Right cardiac atrium (tissue), 5 donors: ENCODE measurements at places on chromosomes 4 and X. TPM values are rescaled to one million over a fixed set of nuclear protein-coding genes. Genes with fewer than 3 reads are reported as not detected.

Gene MID1
- 21.0 TPM for total RNA-seq

Gene MAB21L2
- 2.0 TPM for total RNA-seq

DNA sequence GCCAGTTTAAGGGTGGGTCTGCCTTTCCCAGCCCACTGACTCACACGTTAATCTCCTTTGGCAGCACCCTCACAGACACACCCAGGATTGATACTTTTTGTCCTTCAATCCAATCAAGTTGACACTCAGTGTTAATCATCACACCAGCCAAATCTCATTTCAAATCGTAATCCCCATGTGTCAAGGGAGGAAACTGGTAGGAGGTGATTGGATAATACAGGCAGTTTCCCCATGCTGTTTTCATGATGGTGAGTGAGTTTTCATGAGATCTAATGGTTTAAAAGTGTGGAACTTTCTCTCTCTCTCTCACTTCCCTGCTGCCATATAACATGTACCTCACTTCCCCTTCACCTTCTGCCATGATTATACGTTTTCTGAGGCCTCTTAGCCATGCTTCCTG is 647.2 kb upstream of the FRG1 start:
- DNase-seq: no peak

Gene IL2RG
- total RNA-seq: 3.5 TPM

Gene TENM3
- total RNA-seq: 6.4 TPM

Gene F8A3
- total RNA-seq: 8.0 TPM

- DNase-seq: no peak
Observed at GRCh38 chr4:165208221-165208652, 876 bp downstream of the KLHL2 start.

- no peak for DNase-seq
Observed at GRCh38 chr4:2595952-2596552, 59.6 kb downstream of the FAM193A start.

Gene WAS
- 3.0 TPM for total RNA-seq

Gene AFF2
- 1.3 TPM for total RNA-seq

Gene TRMT44
- 10.2 TPM for total RNA-seq

DNA sequence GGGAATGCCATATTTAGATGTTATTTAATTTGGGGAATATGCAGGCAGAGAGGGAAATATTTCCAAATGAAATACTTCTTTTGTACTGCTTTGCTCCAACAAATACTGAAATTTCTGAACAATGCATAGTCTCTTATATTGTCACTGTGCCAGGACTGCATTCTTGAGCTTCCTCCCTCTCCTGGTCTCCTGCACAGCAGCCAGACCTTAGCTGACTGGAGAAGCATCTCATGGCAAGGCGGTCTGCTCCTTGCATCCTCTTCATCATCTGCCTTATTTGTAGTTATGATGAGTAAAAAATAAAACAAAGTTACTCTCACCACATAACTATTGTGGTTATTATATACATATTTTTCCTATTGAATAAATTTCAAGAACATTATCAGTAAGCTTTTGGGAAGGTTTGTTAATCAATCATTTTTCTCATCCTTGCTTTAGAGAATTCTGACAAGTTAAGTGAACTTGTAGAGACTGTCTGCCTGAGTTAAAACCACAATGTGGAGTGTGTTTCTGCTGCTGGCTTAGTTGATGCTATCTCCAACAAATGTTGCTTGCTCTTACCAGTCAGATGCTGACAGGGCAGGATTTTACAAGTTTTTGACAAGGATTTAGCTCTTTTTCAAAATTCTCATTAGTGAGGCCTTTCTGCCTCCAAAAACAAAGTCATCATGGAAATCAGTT is 153.6 kb downstream of the SOWAHB start:
- DNase-seq: no peak

DNA sequence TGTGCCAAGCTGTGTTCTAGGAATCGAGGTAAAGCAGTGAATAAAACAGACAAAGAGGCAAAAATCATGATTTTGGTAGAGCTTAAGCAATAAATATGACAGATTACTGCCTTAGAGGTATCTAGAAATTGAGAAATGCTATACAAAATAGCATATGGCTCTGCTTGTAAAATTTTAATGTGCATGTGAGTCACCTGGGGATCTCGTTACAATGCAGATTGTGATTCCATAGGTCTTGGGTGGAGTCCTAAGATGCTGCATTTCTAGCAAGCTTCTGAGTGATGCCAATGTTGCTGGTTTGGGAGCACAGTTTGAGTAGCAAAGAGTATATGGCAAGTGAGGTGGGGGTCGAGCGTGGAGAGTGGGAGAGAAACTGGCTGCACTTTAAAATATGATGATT is 697.3 kb upstream of the MAGEB2 start:
- no peak for DNase-seq

Gene SPIN3
- 6.0 TPM for total RNA-seq

DNA sequence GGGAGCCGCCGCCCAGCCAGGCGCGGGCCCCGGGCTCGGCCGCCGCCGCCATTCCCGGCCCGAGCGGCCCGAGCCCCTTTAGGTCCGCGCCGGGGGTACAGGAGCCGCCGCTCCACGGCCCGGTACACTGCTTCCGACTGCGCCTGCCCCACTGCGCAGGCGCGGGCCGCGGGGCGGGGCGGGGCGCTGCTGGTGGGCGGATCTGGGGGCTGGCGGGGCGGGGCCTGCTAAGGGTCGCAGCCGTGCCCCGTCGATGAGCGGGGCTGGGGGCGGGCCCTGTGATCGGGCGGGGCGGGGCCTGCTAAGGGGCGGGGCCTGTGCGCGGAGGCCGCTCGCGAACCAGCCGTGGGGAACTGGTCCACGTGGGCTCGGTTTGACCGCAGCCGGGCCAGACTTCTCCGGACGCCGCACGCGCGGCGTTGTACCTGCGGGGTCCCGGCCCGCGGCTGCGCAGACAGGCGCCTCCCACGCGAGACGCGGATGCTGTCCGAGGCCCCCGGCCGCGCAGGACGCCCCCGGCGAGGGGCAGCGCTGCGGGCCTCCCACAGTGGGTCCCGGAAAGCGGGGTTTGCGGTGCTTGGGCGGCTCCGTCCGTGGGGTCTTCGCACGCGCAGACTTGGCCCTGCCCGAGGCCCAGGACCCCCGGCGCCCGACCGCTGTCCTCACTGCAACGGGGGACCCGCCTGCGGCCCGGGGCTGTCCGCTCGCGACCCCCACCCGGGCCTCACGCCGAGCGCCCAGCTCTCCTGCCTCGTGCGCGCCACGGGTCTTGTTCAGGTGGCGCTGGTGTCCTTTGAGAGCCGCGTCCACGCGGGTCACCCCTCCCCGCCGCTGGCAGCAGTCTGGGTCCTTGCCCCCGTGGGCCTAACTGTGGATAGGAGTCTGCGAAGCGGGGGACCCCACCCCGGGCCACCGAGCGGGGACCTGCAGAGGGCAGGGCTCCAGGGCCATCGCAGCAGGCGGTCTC is at the start of gene DGKQ:
Gene DGKQ (minus strand): TSS at position 139 of the 967 bp plus-strand sequence. CDS start 87 bp downstream, at position 52.
- DNase-seq: peak; percentile 96

Gene ASB9
- 1.6 TPM for total RNA-seq

Gene VEGFD
- total RNA-seq: 1.1 TPM

GRCh38 chr4:133808151-133808550 is 393.4 kb downstream of the PABPC4L start:
- DNase-seq: no peak

Gene HSFX3
- not detected for total RNA-seq

- no peak for DNase-seq
Observed at GRCh38 chr4:31370866-31371465, 650.8 kb downstream of the PCDH7 start.

DNA sequence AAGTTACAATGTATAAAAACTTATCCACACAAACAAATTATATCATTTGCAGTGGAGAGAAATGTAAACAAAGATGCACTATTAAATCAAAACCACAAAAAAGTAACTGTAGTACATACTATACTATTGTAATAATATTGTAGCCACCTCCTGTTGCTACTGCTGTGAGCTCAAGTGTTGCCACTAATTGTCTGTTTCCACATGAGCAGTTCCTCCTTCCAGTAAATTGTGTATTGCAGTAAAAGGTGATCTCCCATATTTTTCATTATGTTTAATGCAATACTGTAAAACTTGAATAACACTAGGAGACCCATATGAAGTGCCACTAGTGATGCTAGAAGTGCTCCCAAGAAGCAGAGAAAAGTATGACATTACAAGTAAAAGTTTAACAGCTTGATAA is 11.7 kb downstream of the LIN54 start:
- no peak for DNase-seq

- DNase-seq: peak; percentile 74
Observed at GRCh38 chrX:151973851-151974335, 583 bp downstream of the GABRE start.

DNA sequence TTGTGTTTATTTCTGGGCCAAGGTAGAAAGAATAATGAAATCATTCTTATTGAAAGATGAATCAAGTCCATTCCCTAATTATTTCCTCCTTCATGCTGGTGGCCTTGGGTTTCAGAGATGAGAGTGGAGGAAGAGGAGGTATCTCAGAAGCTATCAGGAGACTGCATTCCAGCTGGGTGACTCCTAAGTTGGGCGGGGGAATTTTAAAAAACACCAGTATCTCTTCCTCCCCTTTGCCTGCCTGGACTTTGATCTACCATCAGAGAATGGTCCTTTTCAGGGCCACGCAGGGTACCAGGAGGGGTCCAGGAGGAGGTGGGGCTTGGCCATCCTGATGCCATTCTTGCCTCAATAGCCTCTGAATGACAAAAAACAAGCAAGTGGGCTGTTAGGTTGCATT is 104.4 kb downstream of the ASMT start:
- DNase-seq: no peak

GRCh38 chr4:71732706-71733105 is 51.2 kb downstream of the GC start:
- no peak for DNase-seq

Gene PABPC4L
- total RNA-seq: 2.9 TPM

Gene PNMA3
- total RNA-seq: 3.1 TPM

DNA sequence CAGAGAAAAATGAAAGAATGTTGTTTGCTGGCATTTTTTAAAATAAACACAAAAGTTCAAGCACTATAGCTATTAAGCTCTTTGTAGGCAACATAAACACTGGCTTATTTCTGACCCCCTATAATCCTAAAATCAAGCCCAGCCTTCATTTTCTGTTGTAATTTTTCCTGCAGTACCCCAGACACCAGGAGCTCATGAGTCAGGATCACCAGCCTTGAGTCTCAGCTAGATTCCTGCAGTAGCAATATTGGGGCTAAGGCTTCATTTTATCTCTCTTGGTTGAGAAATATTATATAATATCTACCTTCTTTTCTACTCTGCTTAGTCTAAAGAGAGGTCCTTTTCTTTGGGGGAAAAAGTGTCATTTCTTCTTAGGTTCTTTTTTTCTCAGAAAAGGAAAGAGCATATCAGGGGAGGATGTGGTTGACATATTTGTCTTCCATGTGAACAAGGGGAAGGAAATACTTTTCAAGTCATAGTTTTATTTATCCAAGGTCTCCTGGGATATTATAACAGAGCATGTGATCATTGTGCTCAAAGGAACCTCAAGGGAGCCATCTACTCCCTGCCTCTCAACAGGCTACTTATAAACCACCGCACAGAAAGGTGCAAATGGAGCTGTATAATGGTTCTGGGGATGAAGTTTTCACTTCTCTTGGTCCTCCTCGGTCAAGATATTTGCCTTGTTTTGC is 678.3 kb upstream of the NR3C2 start:
- no peak for DNase-seq

Gene GPR82
- 0.49 TPM for total RNA-seq

- DNase-seq: no peak
Observed at GRCh38 chrX:118761939-118762707, 34.7 kb downstream of the IL13RA1 start.

- no peak for DNase-seq
Observed at GRCh38 chr4:52619591-52619931, 39.5 kb downstream of the USP46 start.

GRCh38 chrX:123331349-123331748 is 147.3 kb downstream of the GRIA3 start:
- DNase-seq: no peak

DNA sequence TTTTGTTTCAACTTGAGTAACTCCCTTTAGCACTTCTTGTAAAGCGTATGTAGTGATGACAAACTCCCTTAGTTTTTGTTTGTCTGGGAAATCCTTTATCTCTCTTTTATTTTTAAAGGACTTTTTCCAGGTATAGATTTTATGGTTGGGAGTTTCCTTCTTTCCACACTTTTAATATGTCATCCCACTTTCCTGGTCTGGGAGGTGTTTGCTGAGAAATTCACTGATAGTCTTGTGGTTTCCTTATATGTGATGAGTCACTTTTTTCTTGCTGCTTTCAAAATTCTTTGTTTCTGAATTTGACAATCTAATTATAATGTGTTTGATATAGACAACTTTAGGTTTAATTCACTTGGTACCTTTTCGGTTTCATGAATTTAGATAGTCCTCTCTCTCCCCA is 353.9 kb downstream of the GPAT3 start:
- DNase-seq: no peak

- no peak for DNase-seq
Observed at GRCh38 chrX:39905538-39905891, 192.2 kb downstream of the BCOR start.

DNA sequence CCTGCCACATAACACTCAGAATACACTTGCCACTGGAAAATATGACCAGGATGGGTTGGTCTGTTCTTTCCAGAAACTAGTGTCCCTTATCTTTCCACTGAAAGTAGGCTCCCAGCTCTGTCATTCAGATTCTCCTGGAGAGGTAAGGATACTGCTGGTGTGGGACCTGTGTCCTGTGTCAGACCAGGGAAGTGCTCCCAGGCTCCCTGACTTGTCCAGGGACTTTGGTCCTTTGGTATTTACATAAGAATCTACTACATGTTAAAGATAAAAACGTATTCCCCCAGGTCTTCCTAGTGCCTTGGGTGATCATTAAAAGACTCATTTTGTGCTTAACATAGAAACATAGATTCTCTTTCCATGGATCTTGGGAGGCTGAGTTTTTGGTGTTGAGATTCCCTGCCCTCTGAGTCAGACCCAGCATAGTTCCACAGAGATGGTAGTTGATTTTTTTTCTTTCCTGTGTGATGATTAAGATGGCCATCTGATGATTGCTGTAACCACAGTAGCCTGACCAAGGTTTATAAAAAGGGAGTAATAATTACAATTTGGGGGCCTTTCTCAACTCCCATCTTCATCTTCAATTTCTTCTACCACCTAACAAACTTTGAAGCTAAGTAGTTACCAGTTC is 159.8 kb upstream of the JADE1 start:
- DNase-seq: no peak
